ENCODE measurements at places on chromosomes 12 and 14.

- DNase-seq = peak; percentile 17
Measured at GRCh38 chr14:50741567-50741966, 73.5 kb upstream of the SAV1 start.

DNA sequence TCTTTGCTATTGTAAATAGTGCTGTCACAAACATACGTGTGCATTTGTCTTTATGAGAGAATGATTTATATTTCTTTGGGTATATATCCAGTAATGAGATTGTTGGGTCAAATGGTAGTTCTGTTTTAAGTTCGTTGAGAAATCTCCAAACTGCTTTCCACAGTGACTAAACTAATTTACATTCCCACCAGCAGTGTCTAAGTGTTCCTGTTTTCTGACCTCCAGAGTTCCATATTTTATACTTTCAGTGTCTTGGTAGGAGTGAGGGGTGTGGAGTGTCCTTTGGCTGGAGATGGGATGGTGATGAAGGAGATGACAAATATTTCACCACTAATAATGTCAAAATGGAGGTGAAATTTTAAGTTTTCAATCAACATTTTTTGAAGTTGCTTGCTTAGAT, 86.4 kb downstream of the DACT1 start:
- no peak for DNase-seq

GRCh38 chr14:75549169-75549568, 26.9 kb downstream of the BATF start:
- peak; percentile 38 for DNase-seq

- no peak for DNase-seq
Measured at GRCh38 chr14:67573228-67574010, 26.6 kb downstream of the PIGH start.

DNA sequence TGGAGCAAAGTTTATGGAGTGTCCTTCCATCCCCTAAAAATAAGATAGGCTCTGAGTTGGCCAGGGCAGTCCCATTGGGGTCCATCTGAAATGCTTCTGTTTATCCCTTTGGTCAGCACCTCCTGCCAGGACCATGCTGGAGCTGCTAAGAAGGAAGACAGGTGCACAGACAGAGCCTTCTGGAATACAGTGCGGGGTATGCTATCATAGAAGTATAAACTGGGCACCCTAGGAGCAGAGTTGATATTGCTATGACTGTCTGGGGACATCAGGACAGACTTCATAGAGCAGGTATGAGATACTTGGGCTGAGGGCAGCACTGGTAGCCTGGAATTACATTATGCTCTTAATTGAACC, 170.4 kb upstream of the HIF1A start:
- no peak for DNase-seq

DNA sequence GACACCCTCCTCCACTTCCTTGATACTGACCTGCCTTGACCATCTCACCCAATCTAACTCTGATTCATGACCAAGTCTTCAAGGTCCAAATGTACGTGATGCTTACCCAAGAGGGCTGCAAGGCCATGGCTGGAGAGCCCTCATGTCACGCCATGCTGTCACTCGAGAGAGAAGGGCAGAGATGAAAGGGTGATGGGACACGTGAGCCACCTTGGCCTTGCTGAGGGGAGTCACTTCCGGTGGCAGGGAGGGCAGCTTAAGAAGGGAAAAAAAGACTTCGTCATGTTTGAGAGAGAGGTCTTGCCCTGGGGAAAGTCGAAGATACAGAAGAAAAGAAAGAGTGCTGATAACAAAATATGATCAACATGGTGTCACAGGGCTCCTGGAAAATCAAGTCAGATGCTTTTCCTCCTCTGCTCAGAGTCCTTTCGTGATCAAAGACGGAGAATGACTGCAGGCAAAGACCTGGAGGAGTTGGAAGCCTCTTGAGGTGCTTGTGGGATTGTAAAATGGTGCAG, 3.3 kb upstream of the SCARB1 start:
- no peak for DNase-seq

- DNase-seq = no peak
Measured at GRCh38 chr14:27727251-27727770, 1039.3 kb upstream of the FOXG1 start.

DNA sequence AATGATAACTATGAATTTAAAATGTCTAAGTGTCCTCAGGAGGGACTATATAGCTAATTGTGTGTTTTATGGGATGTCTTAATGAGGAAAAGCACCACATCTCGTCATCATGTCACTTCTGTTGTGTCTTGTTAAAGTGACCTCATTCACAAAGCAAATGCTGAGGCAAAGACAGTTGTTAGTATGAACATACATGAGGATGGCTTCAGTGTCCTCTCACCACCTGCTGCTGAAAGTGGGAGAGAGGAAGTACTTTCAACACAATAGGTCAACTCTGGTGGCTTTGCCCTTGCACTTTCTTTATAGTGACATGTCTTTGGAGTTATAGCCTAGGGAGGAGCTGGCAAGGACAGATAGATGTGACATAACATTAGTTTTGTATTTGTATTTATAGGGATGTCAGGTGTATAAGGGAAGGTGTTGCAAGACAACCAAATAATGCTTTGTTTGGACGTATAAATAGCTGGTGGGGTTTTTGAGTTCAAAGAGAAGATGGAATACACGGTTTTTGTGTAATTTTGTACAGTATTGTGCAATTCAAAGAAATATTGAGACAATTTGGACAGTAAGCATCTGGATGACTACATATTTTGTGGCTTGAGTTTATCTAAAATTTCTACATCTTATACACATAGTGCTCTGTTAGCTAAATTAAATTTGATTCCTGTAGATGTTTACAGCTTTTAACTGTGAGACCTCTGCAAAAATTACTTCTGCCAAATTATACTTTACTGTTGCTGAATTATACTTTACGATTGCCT, 131.7 kb upstream of the ATP2B1 start:
- peak; percentile 38 for DNase-seq

DNA sequence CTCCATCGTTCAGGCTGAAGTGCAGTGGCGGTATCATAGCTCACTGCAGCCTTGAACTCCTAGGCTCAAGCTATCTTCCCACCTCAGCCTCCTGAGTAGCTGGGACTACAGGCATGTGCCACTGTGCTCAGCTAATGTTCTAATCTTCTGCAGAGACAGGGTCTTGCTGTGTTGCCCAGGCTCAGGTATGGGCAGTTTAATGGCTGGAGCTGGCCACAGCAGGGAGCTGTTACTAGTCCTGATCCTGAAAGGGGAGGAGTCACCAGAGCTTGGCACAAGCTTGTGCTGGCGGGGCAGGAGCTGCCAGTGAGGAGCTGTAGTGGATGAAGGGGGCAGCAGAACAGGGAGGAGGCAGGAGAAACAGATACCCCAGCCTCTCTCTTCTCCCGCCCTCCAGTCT, 10.6 kb downstream of the TMEM120B start:
- no peak for DNase-seq

GRCh38 chr12:83156815-83157214, 470.1 kb downstream of the TMTC2 start:
- no peak for DNase-seq

GRCh38 chr12:71890475-71890874, 48.2 kb upstream of the TPH2 start:
- no peak for DNase-seq

GRCh38 chr12:70724444-70724843, 87.2 kb upstream of the PTPRB start:
- DNase-seq = peak; percentile 32

- no peak for DNase-seq
Measured at GRCh38 chr12:109310247-109311125, 1.4 kb upstream of the FOXN4 start.

- DNase-seq = no peak
Measured at GRCh38 chr14:62015945-62016344, 253.7 kb downstream of the SNAPC1 start.

DNA sequence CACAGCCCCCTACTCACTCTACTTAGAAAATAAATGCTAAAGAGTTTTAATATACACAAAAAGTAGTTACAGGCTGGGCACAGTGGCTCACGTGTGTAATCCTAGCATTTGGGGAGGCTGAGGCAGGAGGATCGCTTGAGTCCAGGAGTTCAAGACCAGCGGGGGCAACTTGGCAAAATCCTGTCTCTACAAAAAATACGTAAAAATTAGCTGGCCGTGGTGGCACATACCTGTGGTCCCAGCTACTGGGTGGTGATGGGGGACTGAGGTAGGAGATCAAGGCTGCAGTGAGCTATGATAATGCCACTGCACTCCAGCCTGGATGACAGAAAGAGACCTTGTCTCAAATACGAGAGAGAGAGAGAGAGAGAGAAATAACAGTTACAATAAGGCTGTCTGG, 9.9 kb upstream of the DYNC1H1 start:
- no peak for DNase-seq

DNA sequence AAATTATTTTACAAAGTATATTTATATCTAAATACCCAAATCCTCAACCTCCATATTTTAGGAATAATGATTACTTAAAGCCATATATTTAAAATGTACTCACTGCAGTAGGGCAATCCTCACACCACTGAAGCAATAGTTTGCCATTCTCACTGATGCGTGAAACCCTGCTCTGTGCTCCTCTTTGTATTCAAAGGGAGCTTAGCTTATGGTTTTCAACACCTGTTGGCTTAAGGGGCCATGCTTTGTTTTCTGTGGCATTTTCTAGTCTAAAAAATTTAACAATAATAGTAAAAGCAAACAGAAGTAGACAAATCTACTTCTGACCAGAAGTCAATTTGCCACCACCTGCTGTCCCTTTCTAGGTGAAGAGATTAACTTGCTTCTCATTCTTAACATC, 294.6 kb downstream of the FLRT2 start:
- DNase-seq = no peak

DNA sequence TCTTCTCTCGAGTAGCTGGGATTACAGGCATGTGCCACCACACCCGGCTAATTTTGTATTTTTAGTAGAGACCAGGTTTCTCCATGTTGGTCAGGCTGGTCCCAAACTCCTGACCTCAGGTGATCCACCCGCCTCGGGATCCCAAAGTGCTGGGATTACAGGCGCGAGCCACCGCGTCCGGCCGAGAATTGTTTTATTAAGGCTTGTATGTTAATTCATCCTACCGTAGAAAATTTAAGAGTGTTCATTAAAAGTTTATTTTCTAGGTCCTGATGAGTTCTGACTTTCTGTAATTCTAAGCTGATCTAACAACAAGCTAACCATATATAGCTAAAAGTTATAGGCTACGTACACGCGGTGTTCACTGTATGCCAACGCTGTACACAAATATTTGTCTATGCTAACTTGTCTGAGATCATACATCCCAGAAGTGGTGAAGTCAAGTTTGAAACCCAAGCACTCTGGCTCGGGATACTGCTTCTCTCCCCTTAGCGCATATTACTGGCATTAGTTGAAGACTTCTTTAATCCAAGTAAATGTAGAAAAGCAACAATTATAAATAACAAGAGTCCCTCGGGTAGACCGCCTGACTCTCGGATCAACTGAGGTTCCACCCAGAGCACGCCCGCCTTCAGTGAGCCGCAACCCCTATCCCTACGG, 570 bp upstream of the MRPS35 start:
- no peak for DNase-seq

DNA sequence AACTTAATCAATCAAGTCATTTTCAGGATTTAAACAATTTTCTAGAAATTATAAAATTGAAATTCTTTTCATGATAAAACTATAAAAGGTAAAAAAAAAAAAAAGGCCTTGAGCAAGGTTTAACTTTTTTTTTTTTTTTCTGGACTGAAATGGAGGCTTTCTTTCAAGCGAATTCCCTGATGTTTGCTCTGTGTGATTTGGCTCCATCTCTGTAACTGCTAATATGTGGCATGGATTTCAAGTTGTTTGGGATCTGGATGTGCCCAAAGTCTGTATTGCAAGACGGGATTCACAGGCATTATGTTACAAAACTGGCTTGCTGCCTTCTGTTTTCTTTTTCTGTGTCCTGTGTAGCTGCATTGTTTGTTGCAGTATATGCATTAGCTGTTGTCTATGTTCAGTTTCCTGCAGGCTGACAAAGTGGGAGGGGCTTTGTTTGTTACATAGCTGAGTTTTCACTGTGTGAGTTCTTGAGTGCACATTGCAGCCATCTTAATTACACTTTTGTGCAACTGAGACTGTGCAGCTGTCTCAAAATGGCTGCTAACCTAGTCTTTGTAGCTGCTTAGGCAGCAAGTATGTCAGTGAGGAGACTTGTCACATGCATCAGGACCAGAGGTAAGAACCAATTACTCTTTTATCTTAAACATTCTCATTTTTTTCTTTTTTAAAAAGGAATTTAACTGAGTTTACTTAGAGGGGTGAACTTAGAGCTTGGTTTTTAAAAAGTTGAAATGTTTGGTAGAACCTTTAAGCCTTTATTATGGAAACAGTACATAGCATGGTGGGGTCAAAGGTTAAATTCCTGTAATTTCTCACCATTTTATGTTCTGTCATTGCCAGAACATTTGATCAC, 19.5 kb downstream of the ATF7IP start:
- DNase-seq = peak; percentile 97
